Activated CD4-positive, alpha-beta T cell treated with anti-CD3 and anti-CD28 coated beads, Interleukin-2, amount 50 U/mL, for 24 hours (primary cell): ENCODE measurements at places on chromosomes 2 and 18.

GRCh38 chr18:74166386-74166785 is 18.1 kb downstream of the TIMM21 start:
- no peak for DNase-seq

GRCh38 chr18:78518805-78519204 is 460.8 kb upstream of the SALL3 start:
- no peak for DNase-seq

GRCh38 chr2:157971702-157972101 is 95.6 kb upstream of the ACVR1 start:
- no peak for DNase-seq

GRCh38 chr18:44482761-44483160 is 197.9 kb upstream of the SETBP1 start:
- no peak for DNase-seq

DNA sequence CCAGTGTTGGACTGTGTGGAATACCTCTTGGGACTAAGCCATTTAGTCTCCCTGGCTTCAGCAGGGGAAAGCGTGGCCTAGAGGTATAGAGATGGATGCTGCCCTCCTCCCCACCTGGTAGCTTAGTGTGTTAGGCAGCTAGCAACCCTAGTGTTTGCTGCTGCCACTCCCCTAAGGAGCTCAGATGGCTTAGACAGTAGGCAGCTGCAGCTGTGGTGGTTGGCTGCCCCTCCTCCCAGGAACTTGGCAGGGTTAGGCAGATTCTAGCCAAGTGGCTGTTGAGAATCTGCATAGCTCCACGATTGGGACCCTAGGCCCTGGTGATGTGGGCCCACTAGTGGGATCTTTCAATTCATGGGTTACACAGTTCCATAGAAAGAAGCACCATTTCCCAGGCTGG is 550.4 kb upstream of the CHAC2 start:
- DNase-seq: no peak

DNA sequence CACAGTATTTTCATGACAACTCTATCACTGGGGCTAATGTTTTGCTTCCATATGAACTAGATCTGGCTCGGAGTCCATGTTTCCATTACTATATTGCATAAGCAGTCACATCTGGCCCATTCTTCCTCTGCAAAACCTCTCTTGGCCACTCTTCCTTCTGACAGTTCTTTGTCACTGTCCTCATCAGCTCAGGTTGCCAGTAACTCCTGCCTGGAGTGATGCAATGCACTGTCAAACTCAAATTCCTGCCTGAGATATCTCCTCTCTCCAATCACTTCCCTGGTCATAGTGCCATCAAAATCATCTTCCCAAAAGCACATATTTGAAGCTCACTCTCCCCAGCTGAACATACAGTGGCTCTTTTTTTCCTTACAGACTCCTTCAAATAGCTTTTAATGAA is 66.1 kb downstream of the COLEC12 start:
- DNase-seq: no peak

GRCh38 chr2:168811696-168812095 is 9.3 kb downstream of the NOSTRIN start:
- DNase-seq: no peak

DNA sequence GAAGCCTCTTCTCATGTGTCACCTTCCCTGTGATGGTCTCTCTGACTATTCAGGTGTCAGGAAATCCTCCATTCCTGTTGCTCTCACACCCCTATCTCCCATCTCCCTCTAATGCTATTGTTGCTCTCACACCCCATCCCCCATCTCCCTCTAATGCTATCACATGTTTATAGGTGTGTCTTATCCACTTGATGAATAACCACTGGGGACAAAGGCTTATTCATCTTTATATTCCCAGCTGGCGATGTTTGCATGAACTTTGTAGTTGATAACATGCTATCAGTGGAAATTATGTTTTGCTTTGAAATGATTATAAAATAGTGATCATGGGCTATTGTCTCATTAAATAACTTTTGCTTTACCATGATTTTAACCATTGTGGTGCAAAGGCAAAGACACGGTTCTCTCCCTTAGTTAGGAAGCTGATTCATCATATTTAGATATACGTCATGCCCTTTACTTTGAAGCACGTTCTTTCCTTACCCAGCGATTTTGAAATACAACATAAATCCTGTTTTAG is 220.5 kb downstream of the PMAIP1 start:
- DNase-seq: no peak

- DNase-seq: no peak
These were observed 103.2 kb downstream of the KLHL14 start for GRCh38 chr18:32669549-32670165.
